Right atrium auricular region (tissue), 2 donors: ENCODE measurements at places on chromosomes 7 and 10. TPM values are rescaled to one million over a fixed set of nuclear protein-coding genes. Genes with fewer than 3 reads are reported as not detected.

MET gene
- 16.1 TPM for total RNA-seq

THSD7A gene
- total RNA-seq, result 0.85 TPM

EGFR gene
- total RNA-seq, result 22.5 TPM

PNLIP gene
- total RNA-seq, result not detected

TYW1B gene
- 1.2 TPM for total RNA-seq

TMEM178B gene
- total RNA-seq, result 15.8 TPM

POU6F2 gene
- total RNA-seq, result 0.85 TPM

PPRC1 gene
- 20.6 TPM for total RNA-seq

IGF2BP3 gene
- not detected for total RNA-seq

SPDYE5 gene
- total RNA-seq, result not detected

SYNPO2L gene
- 167 TPM for total RNA-seq

RAB18 gene
- total RNA-seq, result 31.1 TPM

GDF2 gene
- not detected for total RNA-seq

HMX3 gene
- not detected for total RNA-seq

ERVW-1 gene
- not detected for total RNA-seq

JAZF1 gene
- total RNA-seq, result 18.5 TPM

FAM180A gene
- total RNA-seq, result 4.0 TPM

FOXI2 gene
- total RNA-seq, result not detected

MRPS16 gene
- 62.6 TPM for total RNA-seq

TMEM176A gene
- 56.3 TPM for total RNA-seq

CLDN4 gene
- not detected for total RNA-seq

GPR26 gene
- not detected for total RNA-seq

FAM171A1 gene
- total RNA-seq, result 13.7 TPM

TMEM130 gene
- total RNA-seq, result not detected

TUBAL3 gene
- total RNA-seq, result not detected

LRRD1 gene
- total RNA-seq, result not detected
